ENCODE measurements at places on chromosomes 5 and 9. TPM values are rescaled to one million over a fixed set of nuclear protein-coding genes. Genes with fewer than 3 reads are reported as not detected.

The GZMA gene
- total RNA-seq = 5.2 TPM

The ARHGAP26 gene
- total RNA-seq = 34.9 TPM

DNA sequence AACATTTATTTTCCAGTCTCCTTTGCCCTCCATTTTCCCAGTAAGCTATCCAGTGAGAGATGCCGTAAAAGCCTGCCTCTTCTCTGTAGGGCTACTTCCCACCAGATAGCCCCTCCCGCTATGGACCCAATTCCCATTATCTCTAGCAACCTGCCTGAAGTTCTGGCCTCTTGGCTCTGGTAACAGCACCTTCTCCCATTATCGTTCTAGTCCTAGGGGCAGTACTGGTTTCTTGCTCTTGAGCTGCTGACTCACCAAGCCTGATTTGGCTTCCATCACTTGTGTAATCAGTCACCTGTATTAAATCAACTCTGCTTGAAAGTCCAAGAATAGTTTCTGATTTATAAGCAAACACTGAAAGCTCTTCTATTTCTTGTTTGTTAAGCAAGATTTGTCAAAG lies 42.8 kb upstream of the PARP8 start:
- H3K4me3 ChIP-seq = no peak overlapping the region
- H3K27ac ChIP-seq = no peak overlapping the region
- no peaks in the 10 kb centered on the region for H3K4me1 ChIP-seq
- no peak for DNase-seq
- no peaks in the 10 kb centered on the region for H3K27me3 ChIP-seq
- H3K36me3 ChIP-seq = no peaks in the 10 kb centered on the region

DNA sequence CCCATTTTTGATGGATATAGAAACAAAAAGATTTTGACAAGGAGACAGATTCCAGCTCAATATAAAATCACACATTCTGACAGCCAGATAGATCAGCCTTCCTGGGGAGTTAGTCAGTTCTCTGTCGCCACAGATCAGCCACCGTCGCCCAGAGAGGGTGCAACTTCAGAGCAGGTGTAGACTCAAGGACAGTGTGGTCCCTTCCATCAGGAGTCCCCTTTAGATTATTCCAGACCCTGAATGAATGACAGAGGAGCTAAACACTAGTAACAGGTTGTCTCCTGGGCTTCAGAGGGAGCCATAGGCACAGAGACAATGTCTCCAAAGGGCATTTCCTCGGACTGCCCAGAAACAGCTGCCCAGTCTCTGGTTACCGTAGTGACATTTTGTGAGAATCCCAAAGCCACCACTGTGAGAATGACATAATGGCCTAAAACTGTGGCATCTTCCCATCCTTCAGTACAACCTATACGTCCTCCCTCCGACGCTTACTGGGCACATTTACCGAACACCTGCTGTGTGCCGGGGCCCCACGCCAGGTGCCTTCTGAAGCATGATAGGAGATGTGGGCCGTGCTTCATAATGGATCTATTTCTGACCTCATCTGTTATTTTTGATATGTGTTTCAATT lies 47.4 kb upstream of the SLC2A8 start:
- H3K4me3 ChIP-seq = no peak overlapping the region
- H3K36me3 ChIP-seq = no peaks in the 10 kb centered on the region
- DNase-seq = no peak
- no peaks in the 10 kb centered on the region for H3K27me3 ChIP-seq
- no peaks in the 10 kb centered on the region for H3K4me1 ChIP-seq

- H3K4me1 ChIP-seq = peaks cover 7% of the 10 kb centered on the region
- H3K4me3 ChIP-seq = no peak overlapping the region
- no peak overlapping the region for H3K27ac ChIP-seq
These were observed 143.0 kb upstream of the LHFPL2 start for GRCh38 chr5:78791501-78792100.

GRCh38 chr5:116696366-116696765 lies 121.7 kb upstream of the SEMA6A start:
- H3K4me1 ChIP-seq = no peaks in the 10 kb centered on the region
- no peaks in the 10 kb centered on the region for H3K27me3 ChIP-seq
- H3K4me3 ChIP-seq = no peak overlapping the region
- DNase-seq = no peak
- H3K36me3 ChIP-seq = no peaks in the 10 kb centered on the region
- H3K27ac ChIP-seq = no peak overlapping the region

- H3K27me3 ChIP-seq = no peaks in the 10 kb centered on the region
- no peak for DNase-seq
- no peak overlapping the region for H3K4me3 ChIP-seq
- H3K27ac ChIP-seq = no peak overlapping the region
- H3K4me1 ChIP-seq = no peaks in the 10 kb centered on the region
- no peaks in the 10 kb centered on the region for H3K36me3 ChIP-seq
These were observed 848.8 kb upstream of the DMAC1 start for GRCh38 chr9:8648271-8648845.

DNA sequence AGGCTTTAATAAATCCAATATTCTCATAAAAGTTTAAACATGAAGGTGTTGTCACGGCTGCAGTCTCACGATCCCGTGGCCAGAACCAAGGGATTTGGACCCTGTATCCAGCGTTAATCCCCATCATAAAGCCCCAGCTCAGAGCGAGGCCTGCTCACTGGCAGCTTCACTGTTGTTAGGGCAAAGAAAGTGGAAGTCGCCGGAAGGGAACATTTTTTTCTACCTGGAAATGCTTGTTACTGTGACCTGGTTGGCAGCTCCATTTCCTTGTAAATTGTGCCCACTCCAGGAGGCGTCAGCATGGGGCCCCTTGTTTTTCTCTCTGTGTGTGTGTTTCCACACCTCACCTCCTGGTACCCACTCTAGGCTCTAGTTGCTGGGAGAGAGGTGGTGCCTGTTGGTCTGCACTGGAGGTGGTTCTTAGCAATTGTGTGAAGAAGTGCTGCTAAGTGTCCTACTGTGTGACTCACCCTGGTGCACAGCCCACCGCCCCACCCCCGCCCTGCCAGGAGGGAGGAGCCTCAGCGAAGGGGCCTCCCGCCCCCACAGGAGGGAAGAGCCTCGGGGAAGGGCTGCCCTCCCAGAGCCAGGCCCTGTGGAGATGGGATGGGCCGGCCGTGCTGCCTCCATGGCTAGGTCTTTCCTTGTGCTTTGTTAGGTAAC lies 105.1 kb downstream of the EHMT1 start:
- H3K27ac ChIP-seq = peak overlapping the region; percentile 65
- peaks cover 18% of the 10 kb centered on the region for H3K4me1 ChIP-seq

DNA sequence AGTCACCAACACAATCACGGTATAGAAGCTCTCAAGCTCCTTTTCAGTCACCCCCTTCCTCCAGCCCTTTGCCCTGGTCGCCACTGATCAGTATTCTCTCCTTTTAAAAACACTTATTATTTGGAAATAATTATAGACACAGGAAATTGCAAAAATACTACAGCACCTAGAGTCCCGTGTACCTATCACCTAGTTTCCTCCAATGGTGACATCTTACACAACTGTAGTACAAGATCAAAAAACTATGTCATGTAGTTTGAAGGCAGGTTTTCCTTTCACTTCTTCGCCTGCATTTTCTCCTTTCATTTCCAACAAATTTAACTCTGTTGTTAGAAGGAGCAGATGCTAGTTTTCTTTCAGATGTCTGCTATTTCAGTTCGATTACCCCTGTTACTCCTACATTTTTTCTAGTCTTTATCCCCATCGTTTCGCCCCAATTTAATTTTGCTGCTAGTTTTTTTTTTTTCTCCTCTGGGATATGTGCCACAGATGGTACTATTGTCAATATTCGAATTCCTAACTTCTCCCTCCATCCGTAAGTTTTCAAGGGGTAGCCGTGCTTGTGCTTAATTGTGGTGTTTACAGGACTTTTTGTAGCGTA lies 612 bp upstream of the ATG10 start:
- H3K4me3 ChIP-seq = peak overlapping the region; percentile 65
- peaks cover 10% of the 10 kb centered on the region for H3K4me1 ChIP-seq
- DNase-seq = no peak
- H3K36me3 ChIP-seq = no peaks in the 10 kb centered on the region

All from upper lobe of left lung (tissue), 6 donors.